ENCODE measurements at places on chromosomes 6 and 20.

DNA sequence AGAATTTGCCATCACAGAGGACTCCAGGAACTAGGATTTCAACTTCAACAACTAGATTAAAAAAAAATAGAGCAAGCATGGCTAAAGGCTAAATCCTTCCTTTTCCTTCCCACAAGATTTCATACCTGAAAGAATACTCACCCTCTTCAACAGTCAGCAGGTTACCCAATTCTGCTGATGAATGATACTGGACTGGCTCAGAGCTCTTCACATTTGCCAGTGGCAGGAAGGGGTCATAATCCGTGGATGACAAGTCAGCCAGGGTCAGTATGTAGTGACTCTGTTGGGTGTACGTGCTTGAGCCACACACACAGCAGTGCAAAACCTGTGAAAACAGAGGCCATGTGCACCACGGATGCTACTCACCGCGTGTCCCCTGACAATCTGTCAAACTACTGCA lies 152.9 kb downstream of the INSM1 start:
- DNase-seq = no peak

DNA sequence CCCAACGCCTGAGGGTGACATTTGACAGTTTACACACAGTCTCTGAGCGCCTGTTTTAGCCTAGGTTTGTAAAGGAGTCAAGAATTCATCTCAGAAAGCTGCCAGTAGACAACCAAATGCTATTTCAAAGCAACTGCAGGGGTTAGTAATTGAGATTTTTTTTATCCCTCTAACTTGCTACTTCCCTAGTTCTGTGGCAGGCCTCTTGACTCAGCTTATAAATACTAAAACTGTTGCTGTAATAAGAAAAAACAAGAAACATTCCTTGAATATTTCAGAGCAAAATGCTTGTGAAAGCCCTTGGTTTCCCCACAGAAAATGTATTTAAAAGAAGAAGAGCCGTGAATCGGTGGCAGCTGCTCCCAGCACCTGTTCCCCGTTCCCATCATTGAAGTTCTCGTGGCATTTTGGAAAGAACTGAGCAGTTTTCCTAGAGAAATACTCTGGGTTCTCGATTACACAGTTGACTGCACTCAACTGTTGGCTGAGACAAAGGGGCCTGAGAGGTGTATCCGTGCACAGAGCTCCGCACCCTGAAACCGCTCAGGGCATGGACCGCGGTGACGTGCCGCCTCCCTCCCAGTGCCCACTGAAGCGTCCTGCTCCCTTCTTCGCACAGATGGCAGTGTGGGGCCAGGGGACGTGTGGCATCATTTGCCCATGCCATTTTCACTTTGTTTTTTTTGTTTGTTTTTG lies 20.9 kb downstream of the DLL1 start:
- DNase-seq = no peak

DNA sequence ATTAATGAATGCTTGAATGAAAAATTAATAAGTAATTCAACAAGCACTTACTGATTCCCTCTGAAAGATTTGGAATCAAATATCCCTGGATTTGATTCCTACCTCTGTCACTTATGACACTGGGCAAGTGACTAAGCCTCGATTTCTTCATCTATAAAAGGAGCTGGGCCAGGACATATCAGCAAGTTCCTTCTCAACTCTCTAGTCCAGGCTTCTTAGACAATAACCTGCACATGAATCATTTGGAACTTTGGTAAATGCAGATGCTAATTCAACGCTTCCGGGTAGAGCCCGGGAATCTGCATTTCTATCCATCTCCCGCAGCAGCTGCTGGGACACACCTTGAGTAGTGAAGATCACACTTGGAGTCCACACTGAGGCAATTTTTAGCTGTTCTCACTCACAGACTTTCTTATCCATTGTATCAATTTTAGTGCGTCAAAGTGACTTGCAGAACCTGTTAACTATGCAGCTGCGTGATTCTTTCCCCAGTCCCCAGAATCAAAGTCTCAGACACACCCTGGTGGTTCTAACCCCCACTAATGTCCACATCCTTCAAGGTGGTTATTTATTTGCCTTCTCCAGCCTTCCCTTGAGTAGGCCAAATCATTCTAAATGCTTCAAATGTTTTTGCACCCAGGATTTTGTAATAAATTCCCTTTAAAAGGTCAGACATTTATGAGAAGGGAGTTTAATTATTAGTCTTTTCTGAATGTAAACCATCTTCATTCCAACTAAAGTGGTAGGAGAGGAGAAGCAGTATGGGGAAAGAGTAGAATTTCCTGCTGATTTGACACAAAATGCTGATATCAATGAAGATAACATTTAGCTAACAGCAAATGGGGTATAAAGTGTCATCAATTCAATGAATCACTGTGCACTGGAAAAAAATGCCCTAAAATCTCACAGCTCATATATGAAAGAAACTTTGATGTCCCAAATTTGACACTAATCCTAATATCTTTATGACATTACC lies 26.0 kb upstream of the CCND3 start:
- DNase-seq = no peak

DNA sequence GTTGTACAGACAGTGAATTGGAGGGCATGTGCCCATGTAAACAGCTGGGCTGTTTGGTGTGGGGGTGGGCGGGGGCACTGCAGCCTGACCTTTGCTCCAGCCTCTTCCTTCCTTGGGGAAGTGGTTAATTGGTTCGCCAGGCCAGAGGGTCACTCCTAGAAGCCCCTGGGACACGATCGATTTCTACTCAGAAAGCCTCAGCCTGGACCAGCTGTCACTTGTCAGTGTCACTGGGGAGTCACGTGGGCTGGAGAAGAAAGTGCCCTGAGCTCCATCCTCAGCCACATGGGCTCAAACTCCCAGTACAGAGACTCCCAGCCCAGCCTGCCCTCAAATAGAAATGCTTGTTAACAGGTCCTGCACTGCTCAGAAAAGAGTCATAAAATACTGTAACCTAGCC lies 423.8 kb upstream of the SULF2 start:
- DNase-seq = no peak

DNA sequence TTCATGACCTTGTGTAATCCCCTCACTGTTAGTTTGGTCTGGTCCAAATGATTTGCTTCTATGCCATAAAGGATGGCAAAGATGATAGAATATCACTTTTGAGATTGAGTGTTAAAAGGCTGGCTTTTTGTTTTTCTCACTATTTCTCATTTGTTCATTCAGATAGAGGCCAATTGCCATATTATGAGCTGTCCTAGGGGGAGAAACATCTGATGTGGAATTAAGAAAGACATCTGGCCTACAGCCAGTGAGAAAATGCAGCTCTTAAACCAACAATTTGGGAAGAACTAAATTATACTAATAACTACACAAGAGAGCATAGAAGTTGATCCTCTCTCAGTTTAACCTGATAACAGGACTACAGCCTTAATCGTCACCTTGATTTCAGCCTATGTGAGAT lies 1668.6 kb downstream of the GRIK2 start:
- DNase-seq = no peak
